ENCODE measurements at places on chromosomes 1 and 21. TPM values are rescaled to one million over a fixed set of nuclear protein-coding genes. Genes with fewer than 3 reads are reported as not detected.

DNA sequence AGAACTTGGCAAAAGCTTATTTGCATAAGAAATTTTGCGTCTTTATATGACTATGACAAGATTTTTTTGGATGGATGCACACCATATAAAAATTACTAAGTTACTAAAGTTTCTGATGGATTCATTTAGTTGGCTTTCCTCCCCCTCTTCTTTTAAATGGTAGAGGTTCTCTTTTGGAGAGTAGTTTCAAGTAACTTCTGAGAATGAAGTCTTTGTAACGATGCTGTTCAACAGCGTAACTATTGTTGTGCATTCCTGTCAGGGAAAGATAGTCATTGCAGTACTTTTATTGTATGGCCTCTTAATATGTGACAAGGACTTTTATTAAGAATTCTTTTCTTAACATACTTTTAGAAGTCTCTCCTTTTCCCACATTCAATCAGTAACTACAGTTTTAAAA is 16.0 kb downstream of the NFIA start:
- DNase-seq, result no peak

Gene DENND2C
- 2.6 TPM for polyA plus RNA-seq

GRCh38 chr1:31380181-31380580 is 7.3 kb upstream of the FABP3 start:
- no peak for DNase-seq

Gene SCP2
- polyA plus RNA-seq, result 69.3 TPM

GRCh38 chr1:200015811-200016210 is 11.7 kb upstream of the NR5A2 start:
- no peak for DNase-seq

DNA sequence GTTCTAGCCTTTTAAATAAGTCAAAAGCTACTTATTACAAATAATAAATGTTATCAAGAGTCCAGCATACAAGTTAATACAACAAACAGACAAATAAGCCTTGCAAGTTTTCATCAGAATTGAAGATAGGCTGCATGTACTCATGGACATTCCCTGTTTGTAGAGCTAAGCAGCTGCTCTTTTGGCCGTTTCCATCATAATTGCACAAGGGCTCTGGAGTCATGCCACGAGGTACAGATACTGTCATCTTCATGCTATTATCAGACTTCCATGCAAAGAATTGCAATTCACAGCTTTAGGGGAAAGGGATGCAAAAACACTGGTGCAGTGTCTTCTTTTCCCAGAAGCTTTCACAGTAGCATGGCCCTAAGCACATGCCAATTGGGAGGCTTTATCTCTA is 52.8 kb upstream of the TBX15 start:
- DNase-seq, result no peak

DNA sequence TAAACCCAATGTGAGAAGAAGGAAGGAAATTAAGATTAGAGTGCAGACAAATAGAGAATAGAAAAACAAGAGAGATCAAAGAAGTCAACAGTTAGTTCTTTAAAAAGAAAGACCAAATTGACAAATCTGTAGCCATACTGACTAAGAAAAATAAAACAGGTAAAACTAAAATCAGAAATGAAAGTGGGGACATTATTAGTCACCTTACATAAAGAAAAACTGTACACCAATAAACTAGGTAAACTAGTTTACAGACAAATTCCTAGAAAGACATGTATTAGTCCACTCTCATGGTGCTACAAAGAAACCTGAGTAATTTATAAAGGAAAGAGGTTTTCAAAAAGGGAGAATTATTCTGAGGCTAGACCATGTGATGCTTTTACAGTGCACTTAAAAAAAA is 22.3 kb downstream of the BLZF1 start:
- DNase-seq, result no peak

- DNase-seq, result no peak
These were observed 11.9 kb downstream of the KLHL12 start for GRCh38 chr1:202915146-202915545.

Gene GPR52
- polyA plus RNA-seq, result not detected

GRCh38 chr1:26372039-26372438 is 511 bp downstream of the ZNF683 start:
- peak; percentile 85 for DNase-seq

All from foreskin keratinocyte (primary cell).